ENCODE measurements at places on chromosomes 4 and X. TPM values are rescaled to one million over a fixed set of nuclear protein-coding genes. Genes with fewer than 3 reads are reported as not detected.

MAGEB17 gene
- not detected for total RNA-seq

- DNase-seq = no peak
- H3K36me3 ChIP-seq = no peaks in the 10 kb centered on the region
- no peaks in the 10 kb centered on the region for H3K27me3 ChIP-seq
- no peaks in the 10 kb centered on the region for H3K4me1 ChIP-seq
- H3K4me3 ChIP-seq = no peak overlapping the region
- no peak overlapping the region for H3K27ac ChIP-seq
Measured at GRCh38 chr4:133865612-133866327, 335.8 kb downstream of the PABPC4L start.

DNA sequence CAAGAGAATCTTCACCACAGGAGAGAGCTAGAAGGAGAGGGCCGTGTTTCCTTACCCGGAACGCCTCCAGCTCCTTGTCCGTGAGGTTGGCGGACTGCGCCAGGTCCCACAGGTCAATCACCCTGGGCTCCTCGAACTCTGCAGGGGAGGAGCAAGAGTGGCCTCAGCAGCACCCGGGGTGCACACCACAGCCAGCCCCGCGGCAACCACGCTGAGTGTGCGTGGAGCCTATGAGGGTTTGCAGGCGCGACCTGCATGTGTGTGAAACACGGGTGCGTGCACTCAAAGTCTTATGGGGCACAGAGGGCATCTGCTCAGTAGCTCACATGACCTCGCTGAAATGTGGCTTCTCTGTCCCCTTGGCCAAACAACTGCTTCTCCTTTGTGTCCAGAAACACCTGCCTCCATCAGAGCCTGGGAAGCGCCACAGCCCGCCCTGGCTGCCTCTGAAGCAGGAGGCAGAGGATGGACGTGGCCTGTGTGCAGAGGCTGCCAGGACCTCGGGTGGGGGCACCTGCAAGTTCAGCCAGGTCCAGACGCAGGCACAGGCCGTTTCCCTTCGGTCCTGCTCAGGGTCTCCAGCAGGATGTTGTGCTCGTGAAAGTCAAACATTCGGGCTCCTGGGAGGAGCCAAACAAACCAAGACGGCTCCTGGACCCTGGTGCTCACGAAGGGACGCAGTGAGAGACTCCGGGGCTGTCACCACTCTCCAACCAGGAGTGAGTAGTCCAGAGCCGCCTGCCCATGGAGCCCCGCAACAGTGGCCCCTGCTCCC lies 16.0 kb downstream of the LRPAP1 start:
- H3K27ac ChIP-seq = no peak overlapping the region
- H3K27me3 ChIP-seq = no peaks in the 10 kb centered on the region
- no peaks in the 10 kb centered on the region for H3K4me1 ChIP-seq
- no peak overlapping the region for H3K4me3 ChIP-seq
- DNase-seq = no peak

GRCh38 chr4:109675181-109675580 lies 28.1 kb downstream of the CASP6 start:
- H3K36me3 ChIP-seq = peaks cover 4% of the 10 kb centered on the region
- no peak for DNase-seq
- no peaks in the 10 kb centered on the region for H3K27me3 ChIP-seq
- no peak overlapping the region for H3K4me3 ChIP-seq
- H3K4me1 ChIP-seq = no peaks in the 10 kb centered on the region

GRCh38 chr4:105414316-105414715 lies 59.5 kb downstream of the PPA2 start:
- H3K36me3 ChIP-seq = peaks cover 13% of the 10 kb centered on the region
- DNase-seq = no peak
- H3K27ac ChIP-seq = no peak overlapping the region
- H3K27me3 ChIP-seq = no peaks in the 10 kb centered on the region
- no peaks in the 10 kb centered on the region for H3K4me1 ChIP-seq
- H3K4me3 ChIP-seq = no peak overlapping the region

DNA sequence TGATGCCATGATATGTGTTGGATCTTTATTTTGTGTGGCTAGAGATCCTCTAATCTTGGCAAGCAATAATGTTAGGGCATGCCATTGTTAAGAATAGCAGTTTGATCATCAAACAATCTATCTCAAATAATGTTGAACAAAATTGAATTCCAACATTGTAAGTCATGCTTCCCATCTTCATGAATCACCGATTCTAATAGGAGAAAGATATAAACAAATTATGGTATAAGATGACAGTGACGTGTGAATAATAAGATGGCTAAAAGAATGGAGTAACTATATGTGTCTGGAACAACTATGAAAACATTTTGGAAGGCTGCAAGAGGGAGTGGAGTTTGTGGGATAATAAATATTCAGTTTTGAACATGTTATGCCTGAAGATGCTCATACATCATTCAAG lies 208.4 kb downstream of the DTHD1 start:
- H3K27me3 ChIP-seq = no peaks in the 10 kb centered on the region
- no peak overlapping the region for H3K4me3 ChIP-seq
- no peaks in the 10 kb centered on the region for H3K4me1 ChIP-seq
- H3K27ac ChIP-seq = no peak overlapping the region
- H3K36me3 ChIP-seq = no peaks in the 10 kb centered on the region

- H3K4me1 ChIP-seq = no peaks in the 10 kb centered on the region
- H3K27ac ChIP-seq = no peak overlapping the region
- DNase-seq = no peak
- H3K36me3 ChIP-seq = no peaks in the 10 kb centered on the region
- no peaks in the 10 kb centered on the region for H3K27me3 ChIP-seq
Measured at GRCh38 chr4:112130906-112131305, 14.3 kb upstream of the FAM241A start.

- H3K4me1 ChIP-seq = no peaks in the 10 kb centered on the region
- H3K4me3 ChIP-seq = no peak overlapping the region
- H3K36me3 ChIP-seq = no peaks in the 10 kb centered on the region
- no peak overlapping the region for H3K27ac ChIP-seq
Measured at GRCh38 chr4:129362691-129363274, 266.8 kb downstream of the C4orf33 start.

GRCh38 chrX:97637289-97637688 lies 753.6 kb downstream of the RPA4 start:
- H3K27me3 ChIP-seq = no peaks in the 10 kb centered on the region
- H3K36me3 ChIP-seq = no peaks in the 10 kb centered on the region
- no peaks in the 10 kb centered on the region for H3K4me1 ChIP-seq
- no peak for DNase-seq
- no peak overlapping the region for H3K27ac ChIP-seq
- H3K4me3 ChIP-seq = no peak overlapping the region

GRCh38 chr4:156294577-156294976 lies 340.9 kb upstream of the CTSO start:
- H3K36me3 ChIP-seq = no peaks in the 10 kb centered on the region
- H3K4me1 ChIP-seq = no peaks in the 10 kb centered on the region
- H3K27me3 ChIP-seq = no peaks in the 10 kb centered on the region
- DNase-seq = no peak

PSMD10 gene
- 25.3 TPM for total RNA-seq

IBSP gene
- not detected for total RNA-seq

GRCh38 chr4:15400226-15400625 lies 27.6 kb upstream of the C1QTNF7 start:
- no peak for DNase-seq
- peaks cover 37% of the 10 kb centered on the region for H3K4me1 ChIP-seq
- H3K27me3 ChIP-seq = no peaks in the 10 kb centered on the region
- H3K27ac ChIP-seq = no peak overlapping the region

DNA sequence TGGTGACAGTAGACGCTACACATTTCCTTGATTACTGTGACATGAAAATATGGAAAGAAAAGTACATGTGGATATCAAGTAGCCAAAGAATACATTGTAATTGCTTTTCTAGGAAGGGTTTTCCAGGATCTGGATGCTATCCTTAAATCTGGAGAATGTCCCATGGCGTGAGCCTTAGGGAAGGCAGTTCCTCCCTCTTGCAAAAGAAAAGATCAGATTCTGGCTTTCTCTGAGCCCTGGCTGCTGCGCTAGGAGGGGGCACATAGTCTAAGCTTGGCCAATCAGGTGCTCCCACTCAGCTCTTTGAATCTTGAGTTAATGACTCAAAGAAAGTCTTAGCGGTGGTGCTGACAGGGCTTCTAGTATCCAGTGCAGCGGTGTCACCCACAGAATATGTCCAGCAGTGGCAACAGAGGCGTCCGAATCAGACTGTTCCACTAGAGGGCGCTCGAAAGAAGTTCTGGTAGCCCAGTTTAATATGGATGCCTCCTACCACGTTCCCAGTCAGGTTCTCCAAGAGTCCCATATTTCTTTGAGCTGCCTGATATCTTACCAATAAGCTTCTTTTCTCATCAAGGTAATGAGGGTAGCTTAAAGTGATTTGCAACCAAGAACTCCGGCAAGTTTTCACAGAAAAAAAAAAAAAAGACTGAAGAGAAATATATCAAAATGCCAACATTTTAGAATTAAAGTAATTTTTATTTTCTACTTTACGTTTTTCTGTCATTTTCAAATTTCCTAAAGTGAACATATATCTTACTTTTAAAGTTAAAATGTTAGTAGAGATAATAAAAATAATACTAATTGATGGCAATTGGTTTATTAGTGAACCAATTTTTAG lies 213.4 kb upstream of the S100G start:
- peak; percentile 25 for DNase-seq
- no peaks in the 10 kb centered on the region for H3K36me3 ChIP-seq
- H3K4me1 ChIP-seq = no peaks in the 10 kb centered on the region
- no peak overlapping the region for H3K4me3 ChIP-seq
- H3K27ac ChIP-seq = no peak overlapping the region
- H3K27me3 ChIP-seq = no peaks in the 10 kb centered on the region

DNA sequence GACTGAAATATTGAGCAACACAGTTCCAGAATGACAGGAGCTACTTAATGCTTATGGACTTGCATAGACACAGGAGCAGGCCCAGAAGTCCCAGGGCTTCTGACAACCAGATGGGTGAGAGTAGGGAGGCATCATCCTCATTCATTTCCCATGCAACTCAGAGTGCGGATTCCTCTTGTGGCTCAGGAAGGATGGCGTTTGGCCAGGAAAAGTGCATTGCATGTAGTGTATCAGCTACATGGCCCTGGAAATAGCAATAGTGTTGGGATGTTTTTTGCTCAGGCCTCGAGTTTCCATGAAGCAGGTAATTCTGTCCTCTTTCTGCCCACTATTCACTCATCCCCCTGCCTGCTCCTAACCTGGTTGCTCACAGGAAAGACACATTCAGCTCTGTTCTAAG lies 136.6 kb downstream of the PDGFRA start:
- H3K27me3 ChIP-seq = peaks cover 5% of the 10 kb centered on the region
- H3K4me3 ChIP-seq = no peak overlapping the region
- H3K27ac ChIP-seq = no peak overlapping the region
- no peaks in the 10 kb centered on the region for H3K36me3 ChIP-seq

DNA sequence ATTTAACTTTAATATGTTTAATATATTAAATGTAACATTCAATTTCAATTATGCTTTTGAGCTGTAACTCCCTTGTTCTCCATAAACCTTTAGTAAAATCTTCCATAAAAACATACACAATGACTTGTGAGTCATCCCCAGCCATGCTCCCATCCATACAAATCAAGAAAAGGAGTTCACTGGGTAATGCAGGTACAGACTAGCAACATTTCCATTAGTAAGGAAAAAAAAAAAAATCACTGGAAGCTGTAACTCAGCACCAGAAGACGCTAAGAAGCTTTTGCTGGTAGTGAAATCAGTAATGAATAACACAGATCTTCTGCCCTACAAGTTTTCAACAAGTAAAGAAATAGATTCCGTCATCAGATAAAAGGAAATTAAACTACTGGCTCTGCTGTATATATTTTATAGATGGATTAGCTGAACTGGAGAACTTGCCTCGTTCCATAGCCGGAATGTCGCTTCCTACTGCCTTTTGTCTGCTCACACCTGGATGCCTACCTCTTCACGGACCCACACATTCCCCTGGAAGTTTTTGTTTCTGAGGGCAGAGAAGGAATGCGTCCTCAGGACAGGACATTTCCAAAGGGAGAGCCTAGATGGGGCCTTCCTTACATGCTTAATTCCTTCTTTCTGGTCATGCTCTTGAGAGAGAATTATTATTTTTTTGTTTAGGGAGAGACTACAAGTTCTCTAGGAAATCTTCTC lies 298.4 kb upstream of the ANKRD50 start:
- no peak for DNase-seq
- H3K27ac ChIP-seq = no peak overlapping the region

GRCh38 chr4:118969359-118969758 lies 80.7 kb downstream of the SYNPO2 start:
- H3K27me3 ChIP-seq = no peaks in the 10 kb centered on the region
- H3K4me1 ChIP-seq = no peaks in the 10 kb centered on the region
- H3K4me3 ChIP-seq = no peak overlapping the region
- no peak for DNase-seq
- no peaks in the 10 kb centered on the region for H3K36me3 ChIP-seq

- no peak for DNase-seq
- H3K4me3 ChIP-seq = no peak overlapping the region
- no peak overlapping the region for H3K27ac ChIP-seq
- no peaks in the 10 kb centered on the region for H3K36me3 ChIP-seq
Measured at GRCh38 chr4:4519297-4519894, 22.5 kb downstream of the STX18 start.

DNA sequence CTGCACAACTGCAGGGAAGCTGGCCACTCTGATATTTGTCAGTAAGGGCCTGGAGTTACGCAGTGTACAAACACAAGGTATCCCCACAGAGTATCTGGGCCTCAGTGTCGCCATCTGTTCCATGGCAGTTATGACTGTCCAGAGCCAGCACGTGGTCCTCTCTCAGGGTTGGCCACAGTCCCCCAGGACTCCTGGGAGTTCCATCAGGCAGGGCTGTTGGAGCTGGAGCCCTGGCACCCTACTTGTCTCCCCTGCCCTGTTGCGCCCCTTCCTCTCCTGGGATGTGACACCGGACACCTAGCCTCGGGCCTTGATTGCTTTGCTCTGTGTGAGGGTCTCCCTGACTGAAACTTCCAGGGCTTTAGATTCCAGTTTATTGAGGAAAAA lies 8.4 kb downstream of the HTRA3 start:
- no peaks in the 10 kb centered on the region for H3K27me3 ChIP-seq
- H3K27ac ChIP-seq = no peak overlapping the region
- no peaks in the 10 kb centered on the region for H3K4me1 ChIP-seq
- no peak for DNase-seq
- no peaks in the 10 kb centered on the region for H3K36me3 ChIP-seq

- H3K4me3 ChIP-seq = no peak overlapping the region
- H3K27ac ChIP-seq = no peak overlapping the region
- H3K4me1 ChIP-seq = no peaks in the 10 kb centered on the region
- no peaks in the 10 kb centered on the region for H3K27me3 ChIP-seq
- no peak for DNase-seq
- no peaks in the 10 kb centered on the region for H3K36me3 ChIP-seq
Measured at GRCh38 chr4:156536661-156537060, 434.9 kb downstream of the PDGFC start.
